ENCODE measurements at places on chromosomes 12 and 14. TPM values are rescaled to one million over a fixed set of nuclear protein-coding genes. Genes with fewer than 3 reads are reported as not detected.
A peak's percentile ranks its signal among the peaks of the same experiment; 100 is the strongest.

P2RX7 gene
- total RNA-seq = 5.1 TPM

CAPZA3 gene
- not detected for total RNA-seq

DNA sequence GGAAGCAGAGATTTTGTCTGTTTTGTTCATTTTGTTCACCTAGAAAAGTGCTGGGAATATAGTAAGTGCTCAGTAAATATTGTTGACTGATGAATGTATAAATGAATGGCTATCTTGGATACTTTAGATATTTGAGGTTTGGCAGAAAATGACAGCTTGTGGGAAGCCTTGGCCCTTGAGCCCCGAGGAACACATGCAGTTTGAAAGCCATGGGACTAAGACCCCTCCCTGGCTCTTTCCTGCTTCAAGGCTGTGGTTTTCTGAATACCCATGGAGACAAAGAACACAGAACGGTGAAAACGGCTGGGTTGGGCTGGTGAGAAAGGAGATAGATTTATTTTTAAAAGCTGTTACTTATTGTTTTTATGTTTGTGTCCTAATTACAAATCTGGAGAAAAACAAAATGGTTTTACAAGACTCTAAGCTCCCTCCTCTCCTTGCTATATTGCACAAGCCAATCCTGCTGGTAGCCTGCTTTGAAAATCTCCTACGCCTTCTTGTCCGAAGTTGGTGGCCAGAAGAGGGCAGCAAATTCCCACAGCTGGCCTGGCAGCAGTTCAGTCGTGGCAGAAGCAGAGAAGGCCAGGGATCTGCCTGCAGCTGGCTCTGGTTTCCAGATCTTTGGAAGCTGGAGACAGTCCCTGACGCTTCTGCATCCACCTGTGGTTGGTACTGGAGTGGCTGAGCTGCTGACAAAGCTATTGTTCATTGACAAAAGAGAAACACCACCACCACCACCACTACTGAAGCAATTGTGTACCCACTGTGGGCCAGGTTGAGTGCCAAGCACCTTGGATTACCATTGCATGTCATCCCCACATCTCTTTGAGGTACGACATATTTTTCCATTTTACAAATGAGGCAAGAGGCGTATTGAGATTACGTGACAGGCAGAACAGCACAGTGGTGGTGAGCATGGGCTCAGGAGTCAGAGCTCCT is 5.2 kb upstream of the KRT85 start:
- DNase-seq = peak; percentile 73

ADCY6 gene
- total RNA-seq = 46.2 TPM

GRCh38 chr14:85444635-85445034 is 85.3 kb upstream of the FLRT2 start:
- DNase-seq = no peak

SETD1B gene
- total RNA-seq = 28.1 TPM

KRT5 gene
- 0.86 TPM for total RNA-seq

All from endothelial cell of umbilical vein (primary cell).